ENCODE measurements at places on chromosomes 16 and 17.

DNA sequence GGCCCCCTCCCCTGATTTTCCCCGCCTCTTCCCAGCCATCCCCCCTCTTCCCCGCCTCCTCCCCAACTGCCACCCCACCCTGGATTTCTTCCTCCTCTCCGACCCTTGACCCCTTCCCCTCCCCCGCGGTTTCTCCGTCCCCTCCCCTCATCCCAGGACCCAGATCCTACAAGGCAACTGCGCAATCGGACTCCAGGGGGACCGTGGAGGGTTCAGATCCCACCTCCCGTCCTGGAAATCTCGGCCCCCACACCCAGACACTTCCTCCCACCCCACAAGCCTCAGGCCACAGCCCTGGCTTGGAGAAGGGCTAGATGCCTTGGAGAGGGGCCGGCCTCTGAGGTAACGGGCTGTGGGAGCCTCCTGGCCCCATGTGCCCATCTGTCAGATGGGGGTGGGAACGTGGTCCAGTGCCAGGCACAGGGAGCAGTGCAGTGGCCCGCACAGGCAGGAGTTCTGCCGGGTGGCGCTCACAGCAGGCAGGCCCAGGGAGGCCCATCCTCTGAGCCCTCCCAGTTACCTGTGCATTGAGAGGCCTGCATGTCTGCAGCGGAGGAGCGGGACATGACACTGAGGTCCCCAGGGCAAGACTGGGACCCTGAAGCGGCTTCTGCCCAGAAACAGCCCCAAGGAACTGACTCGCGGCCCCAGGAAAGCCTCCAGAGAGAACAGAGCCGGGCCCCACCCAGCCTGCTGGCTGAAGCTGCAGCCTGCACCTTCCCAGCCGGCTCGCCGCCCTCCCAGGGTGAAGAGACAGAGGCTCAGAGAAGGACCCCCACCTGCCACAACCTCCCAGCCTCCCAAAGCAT is 16.7 kb downstream of the ZNF423 start:
- DNase-seq, result no peak

DNA sequence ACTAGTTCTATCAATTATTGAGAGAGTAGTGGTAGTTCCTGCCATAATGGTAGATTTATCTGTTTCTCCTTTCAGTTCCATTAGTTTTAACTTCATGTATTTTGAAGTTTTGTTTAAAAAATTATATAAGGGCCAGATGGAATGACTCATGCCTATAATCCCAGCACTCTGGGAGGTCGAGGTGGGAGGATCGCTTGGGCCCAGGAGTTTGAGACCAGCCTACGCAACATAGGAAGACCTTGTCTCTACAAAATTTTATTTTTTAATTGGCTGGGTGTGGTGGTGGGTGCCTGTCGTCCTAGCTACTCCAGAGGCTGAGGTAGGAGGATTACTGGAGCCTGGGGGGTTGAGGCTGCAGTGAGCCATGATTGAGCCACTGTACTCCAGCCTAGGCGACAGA is 14.1 kb upstream of the UBTF start:
- no peak for DNase-seq

DNA sequence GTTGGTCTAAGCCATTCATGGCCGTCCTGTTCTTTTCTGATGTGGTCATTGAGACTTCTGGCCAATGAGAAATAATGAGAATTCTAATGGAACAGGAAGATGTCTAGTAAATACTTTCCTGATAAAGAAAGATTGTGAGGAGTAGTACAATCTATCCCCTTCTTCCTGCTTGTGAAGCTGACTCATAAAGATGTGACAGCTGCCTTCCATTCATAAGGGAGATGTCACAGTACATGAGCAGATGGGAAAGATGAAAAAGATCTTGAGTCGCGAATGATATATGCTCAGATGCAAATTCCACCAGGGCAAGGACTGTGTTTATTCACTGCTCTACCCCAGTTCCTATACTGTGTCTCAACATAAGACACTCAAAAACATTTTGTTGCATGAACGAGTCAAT is 111.7 kb upstream of the FOXF1 start:
- DNase-seq, result no peak

DNA sequence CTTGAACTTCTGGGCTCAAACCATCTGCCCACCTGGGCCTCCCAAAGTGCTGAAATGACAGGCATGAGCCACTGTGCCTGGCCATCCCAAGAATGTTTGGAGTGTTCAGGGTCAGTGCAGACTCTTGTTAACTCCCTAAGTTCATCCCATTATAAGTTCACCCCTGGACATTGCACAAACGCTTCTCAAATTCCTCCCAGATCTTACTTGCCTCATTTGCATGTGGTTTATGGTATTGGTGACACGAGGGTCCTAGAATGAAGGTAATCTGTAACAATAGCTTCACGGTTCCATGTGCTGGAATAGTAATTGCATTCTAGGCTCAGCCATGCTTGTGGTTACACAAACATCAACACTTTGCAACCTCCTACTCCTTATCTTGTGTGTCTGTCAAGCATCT is 5.0 kb upstream of the CCDC42 start:
- DNase-seq, result no peak

All from activated T-cell treated with anti-CD3 and anti-CD28 coated beads for 1 hour (primary cell).